ENCODE measurements at places on chromosomes 1 and 21.

GRCh38 chr1:18256282-18257235 is 149.0 kb downstream of the IGSF21 start:
- no peak for DNase-seq

- no peak for DNase-seq
Measured at GRCh38 chr1:39971138-39971537, 16.2 kb downstream of the MFSD2A start.

- DNase-seq: no peak
Measured at GRCh38 chr1:89743788-89744187, 77.0 kb upstream of the LRRC8D start.

DNA sequence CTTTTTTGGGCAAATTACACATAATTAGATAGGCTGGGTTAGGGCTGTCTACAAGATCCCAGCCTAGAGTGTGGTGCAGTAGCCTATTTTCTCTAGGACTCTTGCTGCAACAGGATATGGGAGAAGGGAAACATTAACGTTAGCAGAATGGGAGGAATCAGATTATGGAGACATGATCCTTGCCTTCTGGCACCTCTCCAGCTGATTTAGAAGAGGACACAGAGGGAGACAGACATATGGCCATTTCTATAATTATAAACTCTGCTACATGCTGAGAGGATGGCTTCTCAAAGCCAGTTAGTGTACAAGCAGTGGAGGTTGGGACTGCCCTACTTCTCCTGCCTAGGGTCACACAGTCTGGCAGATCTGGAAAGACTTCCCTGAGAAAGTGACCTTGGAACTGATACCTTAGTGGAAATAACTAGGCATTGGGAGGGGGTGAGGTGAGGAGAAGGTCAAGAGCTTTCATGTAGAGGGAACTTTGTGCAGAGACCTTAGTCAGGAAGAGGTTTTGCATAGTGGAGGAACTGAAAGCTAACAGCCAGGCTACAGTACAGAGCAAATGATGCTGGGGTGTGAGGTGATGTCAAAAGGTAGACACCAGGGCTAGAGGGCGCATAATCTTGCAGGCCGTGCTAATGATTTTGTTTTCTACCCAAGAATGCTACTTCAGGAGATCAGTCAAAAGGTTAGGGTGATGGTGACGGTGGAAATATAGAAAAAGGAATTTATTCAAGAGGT is 1.2 kb upstream of the CD1D start:
- no peak for DNase-seq

GRCh38 chr1:160431006-160431405 is 30.6 kb downstream of the VANGL2 start:
- DNase-seq: no peak

DNA sequence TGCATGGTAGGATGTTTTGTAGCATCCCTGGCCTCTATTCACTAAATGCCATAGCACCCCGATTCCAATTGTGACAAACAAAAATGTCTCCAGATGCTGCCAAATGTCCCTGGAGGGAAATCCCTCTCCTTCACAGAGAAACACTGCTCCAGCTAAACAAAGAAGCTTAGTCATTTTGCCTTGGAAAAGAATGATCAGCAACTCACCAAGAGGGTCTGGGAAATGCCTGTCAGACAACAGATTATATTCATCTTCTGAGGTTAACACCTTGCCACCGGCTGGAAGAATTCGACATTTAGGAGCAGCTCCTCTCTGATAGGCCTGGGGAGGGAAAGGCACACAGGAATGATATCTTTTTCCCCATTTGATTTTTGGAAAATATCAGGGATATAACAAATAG is 84.4 kb downstream of the NIBAN1 start:
- DNase-seq: no peak

- DNase-seq: no peak
Measured at GRCh38 chr1:13807209-13807608, 107.2 kb downstream of the PRDM2 start.

GRCh38 chr1:86914998-86915736 is 732 bp downstream of the HS2ST1 start:
- no peak for DNase-seq

DNA sequence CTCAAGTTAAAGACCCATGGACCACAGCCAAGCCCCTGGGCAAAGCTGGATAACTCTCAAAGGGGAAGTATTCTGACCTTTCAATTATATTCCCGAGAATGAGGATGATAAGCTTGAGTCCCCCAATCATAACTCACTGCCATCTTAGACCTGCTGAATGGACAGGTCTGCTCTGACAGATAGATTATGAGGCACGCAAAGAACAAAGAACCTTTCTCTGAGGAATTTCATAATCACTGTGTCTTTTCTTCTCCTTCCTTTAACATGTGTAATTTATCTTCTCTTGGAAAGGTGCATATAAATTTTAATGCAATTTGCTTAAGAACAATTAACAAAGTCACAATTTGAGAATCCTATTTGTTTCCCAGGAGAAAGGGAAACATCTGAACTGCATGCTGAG is 22.0 kb downstream of the PIGM start:
- no peak for DNase-seq

- DNase-seq: no peak
Measured at GRCh38 chr1:214022810-214023425, 35.1 kb downstream of the PROX1 start.

GRCh38 chr1:93750955-93751354 is 69.3 kb upstream of the BCAR3 start:
- no peak for DNase-seq

- DNase-seq: no peak
Measured at GRCh38 chr21:28228636-28228995, 764.1 kb downstream of the LTN1 start.

DNA sequence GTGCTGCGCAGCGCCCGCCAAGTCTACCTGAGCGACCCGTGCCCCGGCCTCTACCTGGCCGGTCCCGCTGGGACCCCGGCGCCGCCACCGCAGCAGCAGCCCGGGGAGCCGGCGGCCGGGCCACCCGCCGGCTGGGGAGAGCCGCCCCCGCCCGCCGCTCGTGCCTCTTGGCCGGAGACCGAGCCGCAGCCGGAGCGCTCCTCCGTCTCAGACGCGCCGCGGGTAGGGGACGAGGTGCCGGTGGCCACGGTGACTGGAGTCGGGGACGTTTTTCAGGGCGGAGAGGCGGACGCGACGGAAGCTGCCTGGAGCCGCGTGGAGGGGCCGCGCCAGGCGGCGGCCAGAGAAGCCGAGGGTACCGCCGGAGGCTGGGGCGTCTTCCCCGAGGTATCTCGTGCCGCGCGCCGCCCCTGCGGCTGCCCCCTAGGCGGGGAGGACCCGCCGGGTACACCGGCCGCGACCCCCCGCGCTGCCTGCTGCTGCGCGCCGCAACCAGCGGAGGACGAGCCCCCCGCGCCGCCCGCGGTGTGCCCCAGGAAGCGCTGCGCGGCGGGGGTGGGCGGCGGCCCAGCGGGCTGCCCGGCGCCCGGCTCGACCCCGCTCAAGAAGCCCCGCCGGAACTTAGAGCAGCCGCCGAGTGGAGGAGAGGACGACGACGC is 646 bp downstream of the IER5 start:
- DNase-seq: peak; percentile 85

DNA sequence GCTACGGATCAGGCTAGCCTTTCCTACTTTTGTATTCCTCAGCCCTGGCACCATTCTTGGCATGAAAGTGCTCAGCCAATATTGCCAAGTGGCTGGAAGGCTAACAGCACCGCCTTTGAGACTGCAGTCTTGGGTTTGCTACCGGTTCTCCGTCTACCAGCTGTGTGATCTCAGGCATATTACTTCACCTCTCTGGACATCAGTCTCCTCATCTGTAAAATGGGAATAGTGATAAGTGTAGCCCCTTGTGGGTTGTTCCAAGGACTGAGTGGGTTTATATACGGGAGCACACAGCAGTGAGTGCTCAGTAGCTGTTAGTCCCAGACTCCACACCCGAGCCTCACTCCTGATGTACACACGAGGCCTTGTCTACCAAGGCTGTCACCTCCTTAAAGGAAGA is 13.7 kb downstream of the TFAP2E start:
- DNase-seq: no peak

DNA sequence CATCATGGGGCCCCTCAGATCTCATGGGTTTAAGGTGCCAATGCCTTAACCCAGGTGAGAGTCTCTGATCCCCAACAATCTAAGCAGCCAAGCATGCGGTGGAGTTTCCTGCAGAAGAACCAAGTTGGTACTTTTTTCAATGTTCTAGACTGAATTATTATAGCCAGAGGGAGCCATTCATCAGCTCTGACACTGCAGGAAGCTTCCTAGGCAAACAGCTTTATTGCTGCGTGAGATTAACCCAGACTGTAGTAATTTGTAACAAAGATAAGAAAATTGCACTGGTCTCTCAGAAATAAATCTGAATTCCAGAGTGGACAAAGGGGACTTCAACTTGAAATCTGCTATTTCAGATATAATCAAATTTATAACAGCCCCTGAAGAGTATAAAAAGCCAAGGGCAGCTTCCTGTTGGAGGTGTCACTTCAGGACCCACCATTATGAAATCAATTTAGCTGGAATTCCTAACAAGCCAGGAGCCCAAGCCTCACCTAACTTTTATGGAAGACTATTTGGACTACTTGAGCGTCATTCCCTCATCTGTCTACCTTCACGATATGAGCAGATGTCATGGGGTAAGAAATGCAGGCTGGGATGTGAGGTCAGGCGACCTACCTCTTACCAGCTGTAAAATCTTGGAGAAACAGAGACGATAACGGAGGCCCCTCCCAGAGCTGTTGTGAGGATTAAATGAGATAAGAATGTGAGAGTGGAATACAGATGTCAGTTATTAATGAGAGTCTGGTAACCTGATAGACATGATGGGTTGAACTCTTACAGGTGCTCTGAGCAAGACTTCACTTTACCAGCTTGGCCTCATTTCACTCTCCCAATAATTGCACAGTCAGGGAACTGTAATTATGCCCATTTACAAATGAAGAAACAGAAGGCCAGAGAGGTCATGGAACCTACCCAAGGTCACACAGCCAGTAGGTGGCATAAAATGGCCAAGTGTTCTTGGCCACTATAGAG is 135.1 kb downstream of the RRAGC start:
- no peak for DNase-seq

GRCh38 chr1:35475356-35475755 is 81.8 kb downstream of the KIAA0319L start:
- no peak for DNase-seq

- DNase-seq: no peak
Measured at GRCh38 chr1:248686815-248687214, 15.8 kb downstream of the OR14I1 start.

DNA sequence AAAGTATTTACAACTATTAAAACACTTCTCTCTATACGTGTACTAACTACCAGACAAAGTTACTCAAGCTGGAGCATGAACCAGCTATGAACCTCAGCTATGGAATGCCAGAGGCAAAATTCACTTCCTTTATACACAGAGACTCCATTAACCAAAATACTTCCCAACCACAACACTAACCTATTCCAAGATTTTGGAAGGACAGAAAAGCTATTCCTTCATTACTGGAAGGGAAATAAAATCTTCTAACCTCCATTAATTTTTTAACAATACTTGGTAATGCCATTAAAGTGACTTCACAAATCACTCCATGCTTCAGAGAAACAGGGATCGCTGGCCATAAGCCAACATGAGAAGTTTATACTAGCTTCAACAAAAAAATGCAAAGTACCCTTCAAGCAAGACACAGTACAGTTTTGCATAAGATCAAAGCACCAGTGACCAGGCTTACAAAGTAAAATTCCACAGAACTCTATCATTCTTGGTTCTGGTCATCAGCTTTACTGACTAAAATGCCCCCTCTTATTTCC is 58.0 kb downstream of the PUM1 start:
- no peak for DNase-seq

DNA sequence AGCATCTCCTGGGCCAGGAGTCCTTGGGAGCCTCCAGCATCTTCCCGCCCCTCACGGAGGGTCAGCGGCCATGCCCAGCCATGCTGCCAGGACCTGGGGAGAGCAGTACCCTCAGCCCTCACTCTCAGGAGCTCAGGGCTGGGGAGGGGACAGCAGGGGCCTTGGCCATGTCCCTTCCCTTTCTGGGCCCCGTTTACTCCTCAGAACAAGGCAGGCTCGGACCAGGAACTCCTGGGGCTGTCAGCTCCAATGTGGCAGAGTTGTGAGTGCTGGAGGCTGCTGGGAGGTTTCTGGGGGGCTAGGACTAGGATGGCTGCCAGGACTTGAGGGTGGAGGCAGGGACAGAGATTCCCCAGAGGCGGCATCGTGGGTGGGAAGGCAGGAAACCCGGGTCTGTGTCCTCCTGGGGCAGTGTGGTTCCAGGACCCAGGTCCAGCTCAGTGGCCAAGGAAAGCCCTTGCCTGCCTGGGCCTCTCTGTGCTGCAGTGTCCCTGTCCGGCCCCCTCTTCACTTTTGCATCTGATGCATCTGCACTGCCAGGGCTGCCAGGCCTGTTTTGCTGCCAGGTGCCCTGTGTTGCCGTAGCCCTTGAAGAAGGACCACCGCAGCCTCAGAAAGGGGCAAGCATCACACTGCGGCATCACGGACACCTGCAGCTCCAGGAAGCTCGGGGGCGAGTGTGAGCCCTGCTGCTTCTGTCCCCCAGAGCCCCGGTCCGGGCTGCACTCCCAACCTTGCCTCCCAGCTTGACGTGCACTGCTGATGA is 223.9 kb downstream of the CAMTA1 start:
- DNase-seq: no peak

- DNase-seq: no peak
Measured at GRCh38 chr21:25831300-25831960, 96.7 kb downstream of the GABPA start.

DNA sequence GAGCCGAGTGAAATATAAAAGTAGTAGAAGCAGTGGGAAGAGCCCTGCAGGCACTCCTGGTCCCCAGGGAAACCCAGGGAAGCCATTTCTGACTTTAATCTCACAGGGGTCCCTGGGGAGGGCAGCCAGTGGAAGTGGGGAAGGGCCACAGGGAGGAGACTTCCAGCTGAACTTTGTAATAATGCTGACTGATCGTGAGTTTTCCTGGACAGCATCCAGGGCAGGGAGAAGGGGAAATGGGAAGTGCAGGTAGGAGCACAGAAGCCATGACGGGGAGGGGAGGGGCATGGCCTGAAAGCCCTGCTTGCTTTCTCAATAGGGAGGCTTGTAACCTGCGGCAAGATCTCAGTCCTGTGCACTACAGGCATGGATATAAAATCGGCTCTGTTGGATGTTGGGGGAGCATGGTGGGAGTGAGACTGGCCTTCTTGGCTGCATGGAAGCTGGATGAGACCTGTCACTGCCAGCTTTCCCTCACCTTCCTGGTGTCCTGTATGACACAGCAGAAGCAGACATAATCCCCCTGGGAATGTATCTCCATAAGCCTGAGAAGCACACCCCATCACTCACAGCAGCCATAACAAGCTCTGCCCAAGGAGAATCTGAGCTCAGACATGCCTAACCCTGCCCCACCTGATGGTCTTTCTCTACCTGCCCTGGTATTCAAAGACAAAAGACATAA is 15.1 kb upstream of the MX1 start:
- DNase-seq: no peak

- no peak for DNase-seq
Measured at GRCh38 chr1:39266269-39266668, 61.8 kb downstream of the MACF1 start.

DNA sequence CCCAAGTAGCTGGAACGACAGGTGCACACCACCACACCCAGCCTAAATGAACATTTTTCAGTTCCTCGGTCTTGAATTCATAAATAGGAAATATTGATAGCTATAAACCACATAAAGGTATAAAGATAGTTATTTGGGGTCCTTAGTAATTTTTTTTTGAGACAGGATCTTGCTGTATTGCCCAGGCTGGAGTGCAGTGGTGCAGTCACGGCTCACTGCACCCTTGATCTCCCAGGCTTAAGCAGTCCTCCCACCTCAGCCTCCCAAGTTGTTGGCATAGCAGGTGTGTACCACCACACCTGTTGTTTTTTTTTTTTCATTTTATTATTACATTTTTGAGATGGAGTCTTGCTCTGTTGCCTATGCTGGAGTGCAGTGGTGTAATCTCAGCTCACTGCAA is 3.7 kb upstream of the PPP1R15B start:
- DNase-seq: no peak
